ENCODE measurements at places on chromosomes 1 and 21.

DNA sequence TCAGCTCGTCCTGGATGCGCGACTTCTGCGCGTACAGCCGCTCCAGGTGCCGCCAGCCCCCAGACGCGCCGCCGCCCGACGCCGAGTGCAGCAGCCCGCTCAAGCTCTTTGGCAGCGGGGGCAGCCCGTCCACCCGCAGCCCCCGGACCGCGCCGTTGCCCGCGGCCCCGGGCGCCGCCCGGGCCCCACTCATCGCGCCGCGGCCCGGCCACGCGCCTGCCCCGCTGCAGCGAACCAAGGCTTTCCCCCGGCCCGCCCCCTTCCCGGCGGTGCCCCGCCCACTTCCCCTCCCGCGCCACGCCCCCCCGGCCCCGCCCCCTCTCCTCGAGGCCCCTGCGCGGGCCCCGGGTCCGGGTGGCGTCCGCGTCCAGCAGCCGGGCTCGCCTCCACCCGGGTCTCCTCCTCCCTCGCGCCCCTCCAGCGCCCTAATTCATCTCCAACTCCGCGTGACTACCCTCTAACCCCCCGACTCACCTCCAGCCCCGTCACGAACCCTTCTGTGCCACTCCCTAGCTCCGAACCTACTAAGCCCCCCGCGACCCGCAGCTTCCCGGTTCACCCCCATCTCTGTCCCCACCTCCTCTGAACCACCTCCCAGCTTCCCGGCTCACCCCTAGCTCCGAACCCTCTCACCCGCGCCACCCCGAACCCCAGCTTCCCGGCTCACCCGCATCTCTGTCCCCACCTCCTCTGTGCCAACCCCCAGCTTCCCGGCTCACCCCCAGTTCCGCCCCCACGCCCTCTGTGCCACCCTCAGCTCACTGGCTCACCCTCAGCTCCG lies at the start of gene FAM89A:
TSS of gene FAM89A (minus strand) at position 236 of the 781 bp plus-strand sequence. CDS start at position 193, 43 bp downstream.
- no peak for DNase-seq

GRCh38 chr1:227805606-227806197 lies 9.8 kb upstream of the PRSS38 start:
- DNase-seq, result peak; percentile 100

GRCh38 chr1:7427605-7428300 lies 343.3 kb upstream of the VAMP3 start:
- no peak for DNase-seq

DNA sequence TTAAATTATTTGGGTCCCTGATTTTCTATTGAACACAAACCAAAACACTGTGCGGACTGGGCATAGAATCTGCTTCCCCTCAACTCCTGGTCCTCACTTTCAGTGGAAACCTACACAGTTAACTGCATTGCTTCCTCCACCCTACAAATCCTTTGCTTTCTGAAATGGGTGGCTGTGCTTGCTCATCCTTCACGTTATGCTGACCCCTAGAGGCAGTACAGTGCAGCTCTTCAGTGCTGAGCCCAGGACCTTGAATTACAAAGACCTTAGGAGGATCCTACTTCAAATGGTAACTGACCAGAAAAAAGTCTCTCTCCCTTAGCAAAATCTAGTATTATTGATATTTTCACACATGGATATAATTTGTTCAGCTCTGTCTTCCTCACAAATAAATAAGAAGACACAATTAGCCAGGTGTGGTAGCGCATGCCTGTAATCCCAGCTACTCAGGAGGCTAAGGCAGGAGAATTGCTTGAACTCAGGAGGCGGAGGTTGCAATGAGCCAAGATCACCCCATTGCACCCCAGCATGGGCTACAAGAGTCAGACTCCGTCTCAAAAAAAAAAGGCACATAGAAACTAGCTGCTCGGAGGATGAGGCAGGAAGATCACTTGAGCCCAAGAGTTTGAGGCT lies 63.4 kb upstream of the L1TD1 start:
- peak; percentile 69 for DNase-seq

- DNase-seq, result no peak
These were observed 152.7 kb downstream of the S1PR1 start for GRCh38 chr1:101389547-101389929.

GRCh38 chr1:172478485-172478884 lies 34.6 kb upstream of the PIGC start:
- DNase-seq, result no peak

DNA sequence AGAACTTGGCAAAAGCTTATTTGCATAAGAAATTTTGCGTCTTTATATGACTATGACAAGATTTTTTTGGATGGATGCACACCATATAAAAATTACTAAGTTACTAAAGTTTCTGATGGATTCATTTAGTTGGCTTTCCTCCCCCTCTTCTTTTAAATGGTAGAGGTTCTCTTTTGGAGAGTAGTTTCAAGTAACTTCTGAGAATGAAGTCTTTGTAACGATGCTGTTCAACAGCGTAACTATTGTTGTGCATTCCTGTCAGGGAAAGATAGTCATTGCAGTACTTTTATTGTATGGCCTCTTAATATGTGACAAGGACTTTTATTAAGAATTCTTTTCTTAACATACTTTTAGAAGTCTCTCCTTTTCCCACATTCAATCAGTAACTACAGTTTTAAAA lies 16.0 kb downstream of the NFIA start:
- DNase-seq, result no peak

DNA sequence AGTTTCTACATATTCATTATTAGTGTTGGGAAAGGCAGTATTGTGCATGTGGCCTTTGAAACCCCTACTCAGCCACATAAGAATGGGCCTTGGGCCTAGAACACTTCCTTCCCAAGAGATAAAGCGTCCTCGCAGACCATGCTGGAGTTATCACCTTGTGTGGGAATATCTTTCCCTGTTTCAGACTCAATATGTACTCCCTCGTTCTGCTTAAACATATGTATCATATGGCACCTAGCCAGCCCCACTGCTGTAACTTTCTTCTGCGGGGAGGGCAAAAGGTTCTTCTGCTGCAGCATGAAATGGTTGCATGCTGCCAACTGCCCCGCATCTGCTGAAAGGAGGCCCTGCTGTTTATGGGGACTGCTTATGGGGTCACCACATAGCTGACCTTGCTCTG lies 92.0 kb downstream of the CRB1 start:
- DNase-seq, result no peak

- DNase-seq, result no peak
These were observed 295.2 kb downstream of the HLX start for GRCh38 chr1:221174330-221174993.

- DNase-seq, result no peak
These were observed 23.5 kb upstream of the SARS1 start for GRCh38 chr1:109190189-109190588.

- no peak for DNase-seq
These were observed 7.8 kb downstream of the DIPK1A start for GRCh38 chr1:92953491-92953890.

DNA sequence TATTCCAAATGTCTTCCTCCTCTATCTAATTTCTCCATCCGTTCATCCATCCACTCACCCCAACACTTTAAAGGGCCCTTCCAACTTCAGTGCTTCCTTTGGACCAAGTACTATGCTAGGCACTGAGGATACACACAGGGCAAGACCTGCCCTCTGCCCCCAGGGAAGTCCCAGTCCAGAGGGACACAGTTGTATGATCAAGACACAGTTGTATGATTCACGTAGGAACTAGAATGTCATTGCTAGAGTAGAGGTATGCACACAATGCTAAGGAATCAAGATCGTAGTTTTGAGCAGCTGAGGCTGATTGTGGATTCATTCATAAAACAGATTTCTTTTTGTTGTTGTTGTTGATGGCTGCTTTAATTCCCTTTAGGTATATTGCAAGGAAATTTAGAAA lies 11.6 kb upstream of the IER5 start:
- no peak for DNase-seq

DNA sequence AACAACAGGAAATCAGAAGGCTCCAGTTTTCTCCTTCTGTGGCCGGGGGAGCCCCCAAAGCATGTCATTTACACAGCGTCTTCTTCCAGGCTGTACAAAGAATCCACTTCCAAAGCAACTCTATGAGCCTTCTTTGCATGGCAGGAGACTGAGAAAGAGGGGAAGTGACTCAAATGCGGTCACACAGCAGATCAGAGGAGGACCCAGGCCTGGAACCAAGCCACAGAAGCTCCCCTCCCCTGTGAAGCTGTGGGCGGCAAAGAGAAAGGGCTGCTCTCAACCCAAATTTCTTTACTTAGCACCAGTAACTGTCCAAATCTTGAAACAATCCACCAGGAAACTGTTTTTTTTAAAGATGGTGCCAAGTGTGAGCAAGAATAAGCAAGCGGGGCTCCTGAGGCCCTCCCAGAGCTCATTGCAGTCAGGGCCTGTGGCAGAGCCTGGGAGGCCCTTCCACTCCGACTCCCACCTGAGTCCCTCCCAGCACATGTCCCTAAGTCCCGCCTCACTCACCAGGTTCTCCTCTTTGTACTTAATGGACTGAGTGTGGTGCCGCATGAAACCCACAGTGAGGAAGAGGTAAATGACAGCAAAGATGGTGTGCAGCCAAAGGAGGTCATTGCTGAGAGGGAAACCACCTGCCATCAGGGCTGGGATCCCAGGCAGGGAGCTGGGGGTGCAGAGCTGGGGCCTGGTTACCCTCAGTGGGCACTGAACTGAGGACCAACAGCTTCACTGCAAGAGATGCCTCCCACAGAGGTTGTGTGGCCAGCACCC lies 15.9 kb downstream of the TMEM63A start:
- DNase-seq, result peak; percentile 76

- peak; percentile 86 for DNase-seq
These were observed 35.6 kb upstream of the TMEM61 start for GRCh38 chr1:54944610-54945392.

DNA sequence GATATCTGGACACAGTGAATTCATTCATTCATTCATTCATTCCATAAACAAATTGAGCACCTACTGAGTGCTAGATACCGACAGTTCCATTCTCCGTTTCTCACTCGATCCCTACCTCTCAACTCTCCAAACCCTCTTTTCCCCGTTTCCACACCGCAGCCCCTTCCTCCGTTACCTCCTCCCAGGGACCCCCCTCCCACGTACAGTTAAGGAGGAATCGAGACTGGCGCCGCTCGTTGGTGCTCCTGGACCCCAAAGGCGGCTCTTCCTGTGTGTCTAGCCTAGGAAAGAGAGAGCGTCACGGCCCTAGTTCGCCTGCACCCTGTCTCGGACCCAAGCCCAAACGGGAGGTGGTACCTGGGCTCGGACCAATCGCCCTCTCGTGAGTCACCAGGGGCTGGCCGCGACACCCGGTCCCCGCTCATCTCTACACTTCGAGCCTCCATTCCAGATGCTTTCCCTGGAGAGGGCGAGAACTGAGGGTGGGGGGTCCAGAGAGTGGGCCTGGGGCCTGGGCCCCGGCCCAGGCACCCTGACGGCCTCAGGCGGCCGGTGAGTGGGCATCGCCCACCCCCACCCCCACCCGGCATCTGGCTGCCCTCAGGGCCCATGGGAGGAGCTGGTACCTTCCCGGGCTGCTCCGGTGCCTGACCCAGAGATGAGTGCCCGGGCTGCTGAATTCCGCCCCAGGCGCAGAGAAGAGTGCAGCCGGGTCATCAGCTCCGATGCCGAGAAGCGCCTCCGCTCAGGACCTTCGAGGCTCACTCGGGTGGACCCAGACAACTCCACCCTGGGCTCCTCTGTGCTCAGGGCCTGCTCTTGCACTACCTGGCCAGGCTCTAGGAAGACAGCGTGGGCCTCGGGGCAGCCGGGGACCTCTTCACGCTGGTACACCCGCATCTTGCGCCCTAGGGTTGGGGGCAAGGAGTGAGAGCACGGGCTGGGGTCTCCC lies 4.9 kb downstream of the ARHGEF19 start:
- DNase-seq, result peak; percentile 13

DNA sequence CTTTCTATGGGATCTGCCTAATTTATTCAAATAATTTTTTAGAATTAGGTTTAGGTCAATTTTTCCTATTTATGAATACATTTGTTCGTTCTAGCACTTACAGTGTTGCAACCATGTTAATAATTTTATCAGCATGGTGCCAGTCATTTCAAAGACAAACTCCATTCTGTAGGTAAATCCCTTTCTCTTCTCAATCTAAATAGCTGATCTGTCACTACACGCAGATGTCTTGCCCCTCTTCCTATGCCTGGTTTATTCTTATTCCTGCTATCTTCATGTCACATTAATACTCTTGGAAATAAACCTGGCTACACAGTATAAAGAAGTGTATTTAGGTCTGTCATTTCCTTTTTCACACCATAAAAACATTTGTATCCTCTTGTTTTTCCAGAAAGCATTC lies 1172.4 kb downstream of the BRINP3 start:
- DNase-seq, result no peak

- DNase-seq, result peak; percentile 76
These were observed 407 bp downstream of the CAMSAP2 start for GRCh38 chr1:200738949-200739651.

- DNase-seq, result peak; percentile 68
These were observed 958 bp downstream of the DDR2 start for GRCh38 chr1:162633081-162633762.

DNA sequence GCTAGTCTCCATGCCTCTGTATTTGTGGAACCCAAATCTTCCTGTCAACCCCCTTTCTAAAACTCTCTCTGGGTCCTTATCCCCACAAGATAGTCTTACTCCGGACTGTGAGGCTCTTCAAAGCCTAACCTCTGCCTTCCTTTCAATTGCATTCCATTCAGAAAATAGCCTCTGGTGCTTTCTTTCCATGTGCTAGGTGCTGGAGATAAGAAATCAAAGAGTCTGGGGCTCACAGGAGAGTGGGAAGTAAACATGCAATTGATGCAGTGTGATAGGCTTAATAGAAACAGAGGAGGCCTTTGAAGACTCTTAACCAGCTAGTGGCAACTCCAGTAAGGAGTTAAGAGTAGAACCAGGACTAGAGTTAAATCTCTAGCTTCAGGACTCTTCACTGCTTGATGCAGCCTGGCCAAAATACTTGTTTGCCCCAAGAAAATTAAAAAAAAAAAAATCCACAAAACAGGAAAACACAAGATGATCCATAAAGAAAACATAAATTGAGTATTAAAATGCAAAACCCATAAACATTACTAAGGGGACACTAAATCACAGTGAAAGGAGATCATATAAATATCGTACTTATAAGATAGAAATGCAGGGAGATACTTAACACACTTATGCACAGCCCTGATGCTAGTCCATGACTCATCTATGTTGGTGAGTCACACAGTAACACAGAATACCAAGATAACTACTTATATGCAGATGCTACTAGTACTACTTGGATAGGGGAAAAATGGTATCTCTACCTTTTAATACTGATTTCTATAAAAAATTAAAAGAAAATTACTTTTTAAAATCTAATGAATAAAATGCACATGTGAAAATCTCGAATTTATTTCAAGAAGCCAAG lies 341.5 kb downstream of the KCNH1 start:
- peak; percentile 70 for DNase-seq

DNA sequence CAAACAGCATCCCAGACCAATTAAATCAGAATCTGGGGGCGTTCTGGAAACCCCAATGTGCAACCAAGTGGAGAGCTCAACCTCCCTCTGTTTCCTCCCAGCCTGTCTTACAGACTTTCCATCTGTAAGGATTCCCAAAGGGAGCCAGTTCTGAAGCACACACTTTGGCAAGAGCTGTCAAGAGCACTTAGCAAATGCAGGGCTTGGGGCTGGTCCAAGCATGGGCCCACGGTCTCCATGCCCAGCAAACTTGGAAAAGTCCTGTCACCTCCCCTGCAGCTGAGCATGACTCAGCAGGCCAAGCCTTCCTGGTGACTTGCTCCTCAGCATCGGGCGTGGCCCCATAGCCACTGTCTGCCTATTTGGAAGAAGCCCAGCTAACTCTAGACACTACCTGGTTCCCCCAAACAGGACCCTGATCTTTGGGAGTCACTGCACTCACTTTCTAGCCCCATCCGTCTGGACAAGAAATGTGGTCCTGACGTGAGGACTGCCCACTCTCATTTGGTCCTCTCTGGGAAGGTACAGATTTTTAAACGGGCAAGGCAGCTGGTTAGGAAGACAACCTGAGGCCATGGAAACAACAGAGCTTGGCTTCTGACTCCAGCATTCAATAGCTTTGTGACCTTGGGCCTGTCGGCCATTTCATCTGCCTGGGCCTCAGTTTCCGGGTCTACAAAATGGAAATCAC lies 16.9 kb downstream of the SLC2A1 start:
- peak; percentile 88 for DNase-seq
